ENCODE measurements at places on chromosomes 6 and 20. TPM values are rescaled to one million over a fixed set of nuclear protein-coding genes. Genes with fewer than 3 reads are reported as not detected.

The RRAGD gene
- 10.9 TPM for total RNA-seq

GRCh38 chr6:79742030-79742429, 110.9 kb downstream of the SH3BGRL2 start:
- no peaks in the 10 kb centered on the region for H3K27me3 ChIP-seq
- H3K27ac ChIP-seq = no peak overlapping the region

DNA sequence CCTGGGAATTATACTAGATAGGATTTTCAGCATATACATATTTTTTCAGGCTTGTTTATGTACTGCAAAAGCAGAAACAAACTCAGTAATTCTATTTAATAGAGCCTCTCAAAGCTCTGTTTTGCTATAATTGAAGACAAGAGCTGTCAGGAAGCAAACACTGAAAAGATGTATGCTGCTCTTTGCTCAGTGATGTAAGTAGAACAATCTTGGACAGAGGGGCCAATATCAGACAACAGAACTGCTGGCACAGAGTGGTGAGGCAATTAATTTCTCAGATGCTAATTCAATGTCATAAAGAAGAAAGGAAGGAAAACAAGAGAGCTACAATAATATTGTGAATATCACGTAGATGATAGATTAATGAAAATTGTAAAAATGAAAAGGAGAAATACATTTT, 663.3 kb upstream of the ADGRB3 start:
- no peaks in the 10 kb centered on the region for H3K36me3 ChIP-seq
- H3K27ac ChIP-seq = no peak overlapping the region
- no peaks in the 10 kb centered on the region for H3K4me1 ChIP-seq
- H3K27me3 ChIP-seq = no peaks in the 10 kb centered on the region
- no peak overlapping the region for H3K4me3 ChIP-seq

GRCh38 chr6:129102741-129103140, 219.8 kb downstream of the LAMA2 start:
- H3K27ac ChIP-seq = no peak overlapping the region
- DNase-seq = no peak
- H3K27me3 ChIP-seq = peaks cover 3% of the 10 kb centered on the region

GRCh38 chr20:63064745-63065711, 58.3 kb upstream of the BHLHE23 start:
- H3K4me3 ChIP-seq = no peak overlapping the region
- no peaks in the 10 kb centered on the region for H3K36me3 ChIP-seq
- no peak overlapping the region for H3K27ac ChIP-seq
- peaks cover 3% of the 10 kb centered on the region for H3K4me1 ChIP-seq

GRCh38 chr6:82507112-82507511, 143.5 kb downstream of the TPBG start:
- DNase-seq = no peak
- H3K4me1 ChIP-seq = no peaks in the 10 kb centered on the region
- H3K27ac ChIP-seq = no peak overlapping the region
- H3K36me3 ChIP-seq = no peaks in the 10 kb centered on the region
